ENCODE measurements at places on chromosomes 3 and 15.

DNA sequence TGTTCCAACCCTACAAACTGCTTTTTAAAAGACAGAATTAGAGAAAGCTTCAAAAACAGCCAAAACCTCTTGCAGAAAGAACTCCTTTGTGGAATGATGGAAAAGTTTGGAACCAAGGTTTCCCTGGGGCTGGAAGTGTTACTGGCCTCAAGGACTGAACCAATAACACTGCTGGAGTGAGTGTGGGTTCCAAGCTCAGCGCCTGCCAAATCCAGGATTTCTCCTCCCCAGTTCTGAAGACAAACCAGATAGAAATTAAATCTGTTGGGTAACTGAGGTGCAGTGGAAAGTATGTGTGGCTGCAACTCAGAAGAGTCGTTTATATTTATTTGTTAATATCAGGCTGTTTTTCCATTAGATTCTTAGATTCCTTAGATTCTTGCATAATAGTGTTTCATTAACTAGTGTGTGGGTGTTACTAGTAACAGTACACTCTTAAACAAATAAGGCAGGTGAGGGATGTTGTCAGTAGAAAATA, 66.5 kb upstream of the FNDC3B start:
- DNase-seq = peak; percentile 38

DNA sequence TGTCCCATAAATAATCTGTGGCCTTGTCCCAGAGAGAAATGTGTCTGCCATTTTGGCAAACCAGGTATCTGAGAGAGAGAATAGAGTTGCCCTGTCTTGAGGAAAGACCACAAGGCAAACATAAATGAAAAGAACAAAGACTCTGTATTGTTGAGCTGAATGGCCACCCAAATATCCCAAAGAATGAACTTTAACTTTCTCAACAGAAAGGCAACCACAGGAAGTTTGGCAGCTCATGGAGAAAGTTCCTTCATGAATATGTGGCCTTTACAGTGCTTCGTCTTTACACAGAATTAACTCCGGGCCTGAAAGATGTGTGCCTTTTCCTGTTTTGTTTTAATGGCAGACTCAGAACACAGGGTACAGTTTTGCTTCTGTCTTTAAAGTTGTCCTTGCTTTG, 41.4 kb upstream of the THBS1 start:
- DNase-seq = no peak

GRCh38 chr15:50378776-50379175, 23.8 kb upstream of the GABPB1 start:
- no peak for DNase-seq

DNA sequence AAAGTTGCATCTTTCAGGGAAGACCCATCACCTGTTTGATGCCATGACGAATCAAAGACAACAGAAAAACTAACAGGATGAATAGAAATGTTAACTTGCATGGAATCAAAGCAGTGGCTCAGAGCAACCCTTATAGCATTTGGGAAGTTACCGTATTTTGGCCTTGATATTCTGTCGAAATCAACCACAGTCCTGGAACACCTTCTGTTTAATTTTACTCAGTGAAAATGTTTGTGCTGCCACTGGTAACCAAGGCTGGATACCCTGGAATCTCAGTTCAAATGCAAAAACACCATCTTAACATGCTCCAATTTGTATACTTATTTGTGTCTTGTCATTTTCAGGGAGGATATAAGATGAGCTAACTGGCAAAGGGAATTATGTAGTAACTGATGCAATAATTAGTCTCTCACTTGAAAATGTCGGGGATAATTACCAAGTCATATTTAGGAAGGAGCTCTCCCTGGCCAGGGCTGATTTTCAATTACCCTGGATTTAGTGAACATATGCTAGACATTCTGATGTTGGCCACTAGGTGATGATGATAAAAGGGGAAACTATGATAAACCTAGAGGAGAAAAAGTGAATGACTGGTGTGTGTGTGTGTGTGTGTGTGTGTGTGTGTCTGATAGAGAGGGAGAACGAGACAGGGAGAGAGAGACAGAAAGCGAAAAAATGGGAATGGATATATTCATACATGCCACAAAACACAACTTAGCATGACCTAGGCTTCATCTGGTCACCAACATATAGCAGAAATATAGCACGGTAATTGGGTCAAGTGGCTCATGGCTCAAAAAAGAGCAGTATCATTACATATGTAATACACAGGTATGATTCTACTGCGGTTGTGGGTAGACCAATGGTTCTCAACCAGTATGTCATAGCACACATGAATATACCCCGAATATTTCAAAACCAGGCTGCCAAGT, 19.0 kb upstream of the PRICKLE2 start:
- DNase-seq = no peak

DNA sequence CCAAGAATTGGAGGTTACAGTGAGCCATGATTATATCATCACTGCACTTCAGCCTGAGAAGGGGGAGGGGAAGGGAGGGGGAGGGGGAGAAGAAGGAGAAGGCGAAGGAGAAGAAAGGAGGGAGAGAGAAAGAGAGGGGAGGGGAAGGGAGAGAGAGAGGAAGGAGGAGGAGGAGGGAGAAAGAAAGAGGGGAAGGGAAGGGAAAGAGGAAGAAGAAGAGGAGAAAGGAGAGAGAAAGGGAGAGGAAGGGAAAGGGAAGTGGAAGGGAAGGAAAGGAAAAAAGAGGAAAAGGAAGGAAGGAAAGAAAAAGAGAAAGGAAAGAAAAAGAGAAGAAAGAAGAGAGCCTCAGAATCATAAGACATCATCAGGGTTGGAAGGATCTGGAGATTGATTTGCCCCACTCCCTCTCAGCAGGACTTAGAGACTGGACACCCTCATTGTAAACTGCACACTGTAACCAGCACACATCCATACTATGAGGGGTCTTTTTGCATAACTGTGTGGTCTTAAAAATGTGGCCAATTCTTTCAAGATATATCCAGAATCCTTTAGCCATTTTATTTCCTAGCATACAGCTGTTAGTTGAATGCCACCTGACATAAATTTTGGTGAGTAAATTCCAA, 130.9 kb downstream of the CMSS1 start:
- DNase-seq = no peak

- DNase-seq = no peak
Observed at GRCh38 chr15:73955326-73955725, 29.1 kb downstream of the LOXL1 start.

DNA sequence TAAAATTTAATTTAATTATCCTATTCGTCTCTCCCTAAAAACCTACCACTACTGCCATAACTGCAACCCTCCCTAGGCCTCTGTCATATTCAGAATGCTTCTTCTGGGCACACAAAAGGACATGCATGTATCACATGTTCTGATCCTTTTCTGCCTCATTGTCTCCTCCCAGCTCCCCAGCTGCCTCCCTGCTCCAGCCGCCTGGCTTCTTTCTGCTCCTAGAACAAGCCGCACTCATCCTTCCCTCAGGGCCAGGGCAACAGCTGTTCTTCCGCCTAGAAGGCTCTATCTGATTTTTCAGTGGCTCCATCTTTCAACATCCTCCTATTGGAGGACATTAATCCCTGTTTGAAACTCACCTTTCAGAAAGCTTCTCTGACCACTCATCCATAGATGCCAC, 38.6 kb downstream of the TMED3 start:
- no peak for DNase-seq

DNA sequence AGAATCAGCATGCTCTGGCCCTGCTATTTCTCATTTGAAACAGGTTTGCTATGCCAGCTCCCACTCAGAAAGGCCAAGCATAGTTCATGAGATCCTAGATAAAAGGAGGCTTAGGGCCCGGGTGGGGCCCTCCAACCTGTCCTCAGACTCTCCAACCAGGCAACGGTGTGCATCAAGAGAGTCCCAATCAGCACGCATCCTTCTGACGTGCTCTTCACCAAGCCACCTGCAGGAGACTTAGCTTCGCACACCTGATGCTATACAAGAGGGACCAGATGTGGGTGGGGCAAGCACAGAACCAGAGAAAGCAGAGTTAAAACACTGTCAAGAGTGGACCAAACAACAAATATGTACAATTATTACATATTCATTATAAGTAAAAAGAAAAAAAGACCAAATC, 17.3 kb downstream of the STIMATE start:
- no peak for DNase-seq

DNA sequence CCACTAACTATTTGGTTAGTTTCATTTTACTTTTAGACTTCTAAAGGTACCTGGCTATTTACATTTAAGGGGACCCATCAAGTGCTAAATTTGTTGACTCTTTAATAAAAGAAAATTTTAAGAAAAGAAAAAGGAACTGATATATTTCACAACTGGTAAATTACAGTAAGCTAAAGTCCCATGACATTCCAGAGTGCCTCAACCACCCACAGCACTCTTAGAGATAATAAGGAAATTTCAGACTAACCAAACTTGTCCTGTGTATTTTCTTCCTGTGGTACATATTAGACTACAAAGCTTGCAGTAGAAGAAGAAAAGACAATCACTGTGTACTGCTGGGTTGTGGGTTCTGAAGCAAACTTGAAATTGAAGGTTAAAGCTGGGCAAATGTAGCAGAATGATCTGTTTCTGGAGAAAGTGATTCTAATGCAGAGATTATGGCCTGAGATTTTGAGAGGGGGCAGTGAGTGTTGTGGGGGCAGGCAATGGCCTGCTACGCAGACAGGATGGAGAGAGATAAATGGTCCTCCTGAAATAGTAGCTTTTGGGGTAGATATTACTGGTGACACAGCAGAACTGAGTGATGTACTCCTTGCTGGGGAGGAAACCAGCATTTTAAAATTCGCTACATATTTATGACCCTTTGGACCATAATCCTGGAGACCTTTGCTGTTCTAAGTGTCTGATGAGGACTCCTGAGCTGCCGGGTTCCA, 24.5 kb upstream of the MFSD1 start:
- peak; percentile 51 for DNase-seq

GRCh38 chr3:89042236-89042835, 65.1 kb upstream of the EPHA3 start:
- DNase-seq = peak; percentile 33

DNA sequence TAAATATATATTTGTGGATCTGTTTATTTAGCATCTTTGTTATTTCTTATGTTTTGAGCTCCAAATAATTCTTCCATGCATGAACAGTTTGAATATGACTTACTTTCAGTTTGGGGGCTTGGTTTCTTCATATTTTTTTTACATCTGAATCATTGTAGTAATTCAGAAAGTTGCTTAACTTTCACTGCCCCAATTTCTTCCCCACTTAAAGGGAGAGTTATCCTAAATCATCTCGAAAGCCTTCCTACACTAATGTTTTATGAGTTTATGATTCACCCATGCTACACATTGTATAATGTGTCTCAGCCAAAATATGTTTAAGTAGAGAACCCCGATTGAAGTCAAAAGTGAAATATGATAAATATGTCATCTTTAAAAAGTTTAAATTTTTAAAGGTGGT, 47.8 kb downstream of the SPRED1 start:
- no peak for DNase-seq

GRCh38 chr3:87766721-87767120, 292.1 kb downstream of the CGGBP1 start:
- no peak for DNase-seq

GRCh38 chr3:141384575-141384974, 16.3 kb downstream of the ZBTB38 start:
- DNase-seq = no peak

GRCh38 chr3:130712718-130713423, 33.8 kb downstream of the PIK3R4 start:
- no peak for DNase-seq

Data from GM03348 (cell line).